Retinal pigment epithelial cell (primary cell): ENCODE measurements at places on chromosomes 5 and 9.

GRCh38 chr5:14332746-14333145 is 189.6 kb downstream of the TRIO start:
- DNase-seq, result no peak

DNA sequence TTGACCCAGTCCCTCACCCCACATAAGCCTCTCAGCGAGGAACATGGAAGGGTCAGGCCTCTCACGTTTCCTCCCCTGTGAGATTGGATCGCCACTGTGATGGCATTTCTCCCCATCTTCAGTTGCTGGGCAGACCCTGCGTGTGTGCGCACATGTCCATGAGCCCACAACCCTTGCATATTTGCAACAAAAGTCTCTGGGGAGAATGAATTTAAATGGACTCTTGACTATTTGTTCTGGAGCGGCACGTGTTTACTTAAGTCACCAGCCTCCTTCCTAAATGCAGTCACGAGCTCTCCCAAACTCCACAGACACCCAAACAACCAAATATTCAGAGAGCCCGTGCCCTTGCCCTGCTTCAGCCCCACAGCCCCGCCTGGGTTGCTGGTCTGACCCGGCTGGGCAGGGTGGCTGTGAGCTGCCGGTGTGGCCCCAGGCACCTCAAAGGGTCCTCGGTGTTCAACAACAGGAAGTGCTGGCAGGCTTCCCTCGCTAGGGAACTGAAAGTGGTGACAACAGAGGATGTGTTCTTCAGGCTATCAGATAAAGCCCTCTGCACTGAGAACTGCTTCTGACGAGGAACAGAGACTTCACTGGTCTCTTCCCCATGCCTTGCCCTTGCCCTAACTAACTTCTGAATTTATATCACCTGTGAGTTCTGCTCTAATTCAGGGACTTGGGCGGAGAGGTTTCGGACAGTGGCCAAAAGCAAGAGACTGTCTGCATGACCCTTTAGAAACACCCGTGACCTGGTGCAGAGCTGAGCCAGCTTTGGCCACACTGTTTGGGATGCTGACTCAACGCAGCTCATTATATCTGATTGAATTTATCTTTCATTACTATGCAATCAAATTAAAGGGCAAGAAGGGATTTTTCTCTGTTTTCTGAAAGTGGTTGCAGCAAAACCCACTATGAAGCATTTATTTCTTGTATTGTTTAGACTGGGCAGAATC is 19.2 kb upstream of the CD180 start:
- DNase-seq, result no peak

DNA sequence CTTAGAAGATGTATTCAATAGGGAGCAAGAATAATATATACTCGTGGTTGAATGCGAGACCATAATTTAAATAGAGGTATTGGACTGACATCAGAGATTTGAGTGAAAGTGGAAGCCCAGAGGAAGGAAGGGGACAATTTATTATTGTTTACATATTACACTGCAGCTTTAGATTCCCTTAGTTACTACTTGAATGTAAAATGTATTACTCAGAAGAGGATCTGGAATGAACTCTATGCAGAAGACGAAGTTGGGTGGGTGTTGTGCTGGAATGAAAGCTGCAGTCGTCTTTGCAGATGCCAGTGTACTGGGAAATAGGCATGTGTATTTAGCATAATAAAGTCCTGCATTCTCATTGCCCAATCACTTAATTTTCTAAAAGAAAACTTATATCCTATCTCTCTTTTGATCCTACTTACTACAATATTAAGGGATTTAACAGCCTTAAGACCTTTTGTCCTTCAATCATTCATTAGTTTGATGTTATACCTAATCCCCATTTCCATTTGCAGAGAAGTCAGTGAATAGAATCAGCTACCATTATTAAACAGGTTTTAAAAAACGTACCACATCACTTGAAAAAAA is 570.7 kb upstream of the WWC1 start:
- no peak for DNase-seq

DNA sequence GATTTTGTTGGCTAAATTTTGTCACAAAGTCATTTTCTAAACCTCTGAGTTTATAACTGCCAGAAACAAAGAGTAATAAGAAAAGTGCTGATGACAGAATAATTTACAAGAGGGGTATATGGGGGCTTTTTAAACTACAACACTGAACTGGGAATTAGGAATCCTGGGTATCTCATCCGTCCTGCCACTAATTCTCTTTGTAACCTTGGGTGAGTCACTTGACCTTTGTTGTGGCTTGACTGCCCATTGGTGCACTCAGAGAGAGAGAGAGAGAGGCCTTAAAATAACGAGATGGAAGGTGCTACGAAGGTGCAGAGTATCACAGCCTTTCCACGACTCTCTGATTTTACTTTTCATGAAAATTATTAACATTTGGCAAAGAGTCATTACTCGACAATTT is 130.3 kb upstream of the CNTLN start:
- DNase-seq, result no peak

GRCh38 chr5:39201160-39201780 is 18.1 kb downstream of the FYB1 start:
- DNase-seq, result no peak

GRCh38 chr5:157085930-157086329 is 22.9 kb downstream of the HAVCR2 start:
- no peak for DNase-seq

- no peak for DNase-seq
Observed at GRCh38 chr9:93952784-93953495, 2.2 kb downstream of the BARX1 start.

DNA sequence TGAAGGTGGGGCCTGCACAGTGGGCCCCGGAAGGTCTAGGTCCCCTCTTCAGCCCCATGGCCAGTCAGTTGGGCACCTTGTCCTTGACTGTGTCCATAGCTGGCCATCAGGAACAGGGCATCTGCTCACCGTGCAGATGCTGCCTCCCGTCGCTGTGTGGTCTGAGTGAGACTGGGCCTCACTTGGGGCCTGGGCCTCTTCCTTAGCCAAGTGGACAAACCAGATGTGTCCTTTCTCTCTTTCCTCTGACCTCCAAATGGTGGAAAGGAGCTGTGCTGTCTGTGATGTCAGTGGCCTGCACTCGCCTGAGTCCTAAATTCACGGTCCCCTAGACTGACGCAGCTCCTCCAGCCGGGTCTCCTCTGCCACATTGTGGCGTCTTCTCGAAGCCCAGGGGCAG is 114.5 kb downstream of the COL5A1 start:
- DNase-seq, result no peak

DNA sequence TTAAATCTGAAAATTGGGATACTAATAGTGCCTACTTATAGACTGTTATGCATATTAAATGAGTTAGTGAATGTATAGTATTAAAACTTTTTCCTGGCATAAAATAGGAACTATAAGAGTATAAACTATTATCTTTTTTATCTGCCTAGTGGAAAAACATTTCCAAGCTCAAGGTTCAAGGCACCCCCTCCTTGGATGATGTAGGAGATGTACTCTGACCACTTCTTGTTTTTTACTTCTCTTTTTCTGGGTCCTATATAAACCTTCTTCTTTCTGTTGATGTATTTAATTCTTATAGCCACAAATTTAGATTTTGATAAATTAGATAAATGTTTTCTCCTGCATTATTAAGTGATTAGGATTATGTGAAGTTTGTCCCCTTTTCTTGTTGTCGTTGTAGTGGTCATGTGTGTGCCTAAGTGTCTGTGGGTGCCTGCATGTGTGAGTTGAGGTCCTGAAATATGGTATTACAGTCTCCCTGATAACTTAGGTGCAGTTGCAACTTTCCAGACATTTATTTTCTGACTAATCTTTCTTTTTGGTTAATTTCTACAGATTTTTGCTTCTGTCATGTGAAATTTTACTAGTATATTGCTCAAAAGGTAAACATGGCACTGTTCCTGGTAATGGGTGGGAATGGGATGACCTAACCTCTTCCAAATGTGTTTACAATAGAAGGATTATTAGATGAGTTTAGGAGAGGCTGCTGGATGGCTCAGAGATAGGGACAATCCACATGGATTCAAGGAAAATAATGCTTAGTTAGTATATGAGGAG is 160.8 kb upstream of the CDKN2B start:
- no peak for DNase-seq

DNA sequence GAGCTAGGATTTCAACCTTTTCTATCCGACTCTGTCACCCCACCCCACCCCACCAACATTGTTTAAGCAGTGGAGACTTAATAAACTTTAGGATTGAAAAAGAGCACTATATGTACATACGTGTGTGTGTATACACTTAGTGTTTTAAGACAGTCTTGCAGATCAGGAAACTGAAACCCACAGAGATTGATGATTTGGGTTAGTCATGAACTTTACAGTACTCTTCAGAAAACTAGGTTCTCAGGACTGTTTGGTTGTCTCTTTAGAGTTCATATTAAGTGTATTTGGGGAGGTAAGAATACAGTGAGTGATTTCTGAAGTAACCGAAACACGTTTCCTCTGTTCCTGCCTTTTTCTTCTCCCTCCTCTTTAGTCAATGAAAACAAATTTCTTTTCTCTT is 1043.1 kb downstream of the TLE1 start:
- no peak for DNase-seq

GRCh38 chr5:138752341-138752950 is 779 bp upstream of the CTNNA1 start:
- DNase-seq, result no peak
